Activated CD4-positive, alpha-beta T cell treated with anti-CD3 and anti-CD28 coated beads, Interleukin-2, amount 10 ng/mL, durations not matched to agents 7 days and 5 days (primary cell): ENCODE measurements at places on chromosomes 3 and 15. TPM values are rescaled to one million over a fixed set of nuclear protein-coding genes. Genes with fewer than 3 reads are reported as not detected.

The CLDN16 gene
- not detected for total RNA-seq

The PLA2G4E gene
- total RNA-seq: not detected

The RASGRP1 gene
- total RNA-seq: 204 TPM

The COL7A1 gene
- 1.3 TPM for total RNA-seq

The PFKFB4 gene
- total RNA-seq: 21.6 TPM

The CEP152 gene
- total RNA-seq: 36.2 TPM

The P2RY14 gene
- 0.27 TPM for total RNA-seq

The SLC24A5 gene
- not detected for total RNA-seq

The IL17RE gene
- total RNA-seq: 1.5 TPM

The GOLGA6D gene
- total RNA-seq: not detected

The NR2E3 gene
- not detected for total RNA-seq

The DUOX2 gene
- total RNA-seq: not detected

The ATP13A3 gene
- 59.2 TPM for total RNA-seq

The ALG3 gene
- total RNA-seq: 43.2 TPM

The CRYGS gene
- total RNA-seq: 4.5 TPM

The AMT gene
- 6.2 TPM for total RNA-seq

The MUC4 gene
- 0.15 TPM for total RNA-seq

The ISLR gene
- not detected for total RNA-seq

The MORC1 gene
- not detected for total RNA-seq

The UBAP1L gene
- 3.8 TPM for total RNA-seq

The STARD5 gene
- 5.7 TPM for total RNA-seq

The PP2D1 gene
- total RNA-seq: not detected

The ERC2 gene
- total RNA-seq: not detected

The SOX14 gene
- not detected for total RNA-seq

The KNG1 gene
- not detected for total RNA-seq

The NAALADL2 gene
- total RNA-seq: not detected

The CASR gene
- total RNA-seq: not detected

The CLDN11 gene
- total RNA-seq: not detected

The CBLB gene
- 115 TPM for total RNA-seq

The C3orf49 gene
- total RNA-seq: not detected

The RTP4 gene
- total RNA-seq: 18.9 TPM

The REC114 gene
- not detected for total RNA-seq

The CORO2B gene
- total RNA-seq: not detected

The PPARG gene
- total RNA-seq: 0.55 TPM

The ZNF717 gene
- 13.4 TPM for total RNA-seq

The TMEM108 gene
- total RNA-seq: not detected

The APOD gene
- total RNA-seq: not detected

The RBMS3 gene
- total RNA-seq: 0.27 TPM

The ABHD10 gene
- 36.9 TPM for total RNA-seq

The FAM3D gene
- total RNA-seq: not detected

The HRG gene
- not detected for total RNA-seq

The SLC27A2 gene
- 11.4 TPM for total RNA-seq

The EIF3J gene
- 86.1 TPM for total RNA-seq

The A4GNT gene
- not detected for total RNA-seq

The SAXO2 gene
- 14.3 TPM for total RNA-seq

The SYNPR gene
- not detected for total RNA-seq

The KCNAB1 gene
- not detected for total RNA-seq

The HIGD2B gene
- total RNA-seq: not detected

The ITIH3 gene
- total RNA-seq: not detected

The ANKUB1 gene
- not detected for total RNA-seq

The GOLGA6L25 gene
- not detected for total RNA-seq

The CLDN1 gene
- not detected for total RNA-seq

The EPHA6 gene
- not detected for total RNA-seq

The IDH2 gene
- 332 TPM for total RNA-seq

The GP5 gene
- total RNA-seq: 1.3 TPM

The THUMPD3 gene
- 48.0 TPM for total RNA-seq
